ENCODE measurements at places on chromosomes 5 and 9.

- DNase-seq: no peak
Measured at GRCh38 chr9:134460896-134461295, 134.6 kb downstream of the RXRA start.

DNA sequence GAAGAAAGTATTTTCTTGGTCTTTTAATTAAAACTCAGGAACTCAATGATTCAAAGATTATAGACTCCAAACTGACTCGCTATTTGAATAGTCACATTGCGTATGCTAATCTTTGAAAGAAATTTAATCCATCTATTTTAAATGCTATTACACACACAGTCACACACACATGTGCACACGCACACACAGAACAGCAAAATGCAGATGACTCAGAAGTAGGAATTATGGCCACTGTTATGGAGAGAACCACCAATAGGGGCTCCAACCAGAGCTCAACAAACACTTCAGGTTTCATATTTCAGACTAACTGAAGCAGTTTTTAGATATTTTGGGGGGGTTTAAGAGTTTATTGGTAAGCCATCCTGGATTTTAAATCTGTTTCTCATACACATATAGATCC is 1917.9 kb downstream of the EFNA5 start:
- no peak for DNase-seq

GRCh38 chr5:57887851-57888621 is 405.4 kb upstream of the ACTBL2 start:
- DNase-seq: no peak

DNA sequence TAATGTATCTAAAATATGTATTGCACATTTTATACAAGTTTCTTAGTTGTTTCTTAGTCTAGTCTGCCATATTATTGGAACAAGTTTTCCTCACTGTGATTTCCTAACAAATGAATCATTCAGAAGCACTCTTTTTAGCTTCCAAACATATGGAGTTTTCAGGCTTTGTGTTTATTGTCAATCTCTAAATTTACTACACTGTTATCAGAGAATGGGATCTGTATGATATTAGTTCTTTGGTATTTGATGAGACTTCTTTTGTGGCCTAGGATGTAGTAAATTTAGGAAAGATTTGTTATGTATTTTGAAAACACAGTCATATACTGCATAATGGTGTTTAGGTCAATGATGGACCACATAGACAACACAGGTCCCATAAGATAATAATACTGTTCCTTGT is 25.7 kb downstream of the SREK1IP1 start:
- no peak for DNase-seq

GRCh38 chr9:126287166-126287866 is 39.3 kb upstream of the MVB12B start:
- no peak for DNase-seq
